ENCODE measurements at places on chromosomes 16 and 17. TPM values are rescaled to one million over a fixed set of nuclear protein-coding genes. Genes with fewer than 3 reads are reported as not detected.

The TPSB2 gene
- total RNA-seq, result not detected

The ZNF423 gene
- 0.11 TPM for total RNA-seq

The BAIAP3 gene
- 0.90 TPM for total RNA-seq

The CDC42EP4 gene
- total RNA-seq, result 78.7 TPM
